Activated CD4-positive, alpha-beta T cell treated with anti-CD3 and anti-CD28 coated beads, Interleukin-2, amount 10 ng/mL, durations not matched to agents 24 days and 14 days (primary cell): ENCODE measurements at places on chromosomes 5 and 9. TPM values are rescaled to one million over a fixed set of nuclear protein-coding genes. Genes with fewer than 3 reads are reported as not detected.
A peak's percentile ranks its signal among the peaks of the same experiment; 100 is the strongest.

GRCh38 chr5:6936031-6936430 is 222.8 kb downstream of the TENT4A start:
- no peaks in the 10 kb centered on the region for H3K36me3 ChIP-seq
- peaks cover 6% of the 10 kb centered on the region for H3K27me3 ChIP-seq
- H3K27ac ChIP-seq, result no peak overlapping the region
- no peak overlapping the region for H3K4me3 ChIP-seq
- H3K4me1 ChIP-seq, result no peaks in the 10 kb centered on the region

DNA sequence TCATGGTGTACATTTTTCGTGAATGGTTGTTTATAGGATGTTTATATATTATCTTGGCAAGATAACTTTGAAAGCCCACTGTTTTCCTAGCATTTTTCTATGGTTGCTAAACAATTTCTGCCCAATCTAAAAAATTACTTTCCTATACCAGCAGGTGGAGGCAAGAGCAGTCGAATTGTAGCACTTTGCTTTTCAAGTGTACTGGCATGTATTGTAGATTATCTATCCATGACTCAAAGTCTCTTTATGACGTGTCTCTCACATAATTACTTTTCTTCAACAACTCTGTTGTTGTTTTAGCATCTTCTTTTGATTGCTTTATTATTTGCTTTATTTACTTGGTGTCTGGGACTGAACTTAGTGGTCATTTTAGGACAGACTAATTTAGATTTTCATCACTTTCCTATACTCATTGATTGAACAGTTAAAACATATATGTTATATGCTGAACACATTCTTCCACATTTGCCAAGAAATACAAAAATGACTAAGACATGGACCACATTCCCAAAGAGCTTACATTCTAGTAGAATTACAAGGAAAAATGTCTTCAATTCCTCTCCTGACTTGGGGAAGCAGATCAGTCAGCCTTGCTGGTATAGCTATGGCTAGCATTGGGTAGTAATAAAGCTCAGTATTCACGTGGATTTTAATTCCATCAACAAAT is 20.7 kb downstream of the NLN start:
- H3K27me3 ChIP-seq, result no peaks in the 10 kb centered on the region
- DNase-seq, result peak; percentile 72
- H3K4me3 ChIP-seq, result no peak overlapping the region
- H3K36me3 ChIP-seq, result peaks cover 1% of the 10 kb centered on the region

DNA sequence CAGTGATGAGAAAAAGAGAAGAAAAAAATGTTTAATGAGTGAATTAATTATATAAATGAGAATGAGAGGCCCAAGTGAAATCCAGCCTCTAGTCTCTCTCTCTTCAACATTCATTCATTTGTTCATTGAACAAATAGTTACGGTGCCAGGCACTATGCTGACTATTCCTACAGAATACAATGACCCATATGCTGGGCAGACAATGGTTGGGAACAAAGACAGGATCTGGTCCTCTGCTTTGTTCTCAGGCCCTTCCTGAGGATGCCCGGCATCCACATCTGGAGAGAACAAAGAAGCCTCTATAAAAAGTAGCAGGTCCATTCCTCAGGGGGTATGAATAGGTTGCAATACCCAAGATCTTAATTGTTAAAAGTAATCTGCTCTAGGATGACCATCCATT is 6.9 kb downstream of the ADAM19 start:
- H3K27ac ChIP-seq, result peak overlapping the region; percentile 60
- no peaks in the 10 kb centered on the region for H3K27me3 ChIP-seq
- H3K4me1 ChIP-seq, result peaks cover 74% of the 10 kb centered on the region
- H3K36me3 ChIP-seq, result peaks cover 82% of the 10 kb centered on the region
- DNase-seq, result no peak
- H3K4me3 ChIP-seq, result peak overlapping the region; percentile 79

DNA sequence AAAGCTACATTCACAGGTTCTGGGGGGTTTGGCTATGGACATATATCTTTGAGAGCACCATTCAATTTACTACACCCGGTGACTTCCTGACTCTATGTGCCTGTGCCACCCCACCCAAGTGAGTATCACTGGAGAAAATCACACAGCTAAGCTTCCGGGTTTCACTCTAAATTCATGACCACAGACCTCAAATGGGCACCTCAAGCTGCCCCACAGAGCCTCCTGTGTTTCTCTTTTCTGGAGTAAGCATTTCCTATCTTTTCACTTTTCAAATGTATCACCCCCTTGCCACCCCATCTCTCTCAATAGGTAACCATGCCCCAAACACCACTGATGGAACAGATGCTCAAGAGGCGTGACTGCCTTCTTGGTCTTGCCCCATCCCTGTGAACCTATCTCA is 49.2 kb upstream of the NEK6 start:
- H3K4me3 ChIP-seq, result peak overlapping the region; percentile 37
- peak; percentile 73 for DNase-seq
- H3K27me3 ChIP-seq, result no peaks in the 10 kb centered on the region
- H3K4me1 ChIP-seq, result peaks cover 64% of the 10 kb centered on the region

The SPINK4 gene
- not detected in 2 replicates for total RNA-seq

The MUSK gene
- total RNA-seq, result not detected in 2 replicates

The PKN3 gene
- total RNA-seq, result 22.9 and 24.3 TPM in 2 replicates
